Stimulated activated naive CD4-positive, alpha-beta T cell (primary cell): ENCODE measurements at places on chromosomes 2 and 18.

GRCh38 chr2:225670111-225670974 is 270.8 kb downstream of the NYAP2 start:
- DNase-seq: no peak

DNA sequence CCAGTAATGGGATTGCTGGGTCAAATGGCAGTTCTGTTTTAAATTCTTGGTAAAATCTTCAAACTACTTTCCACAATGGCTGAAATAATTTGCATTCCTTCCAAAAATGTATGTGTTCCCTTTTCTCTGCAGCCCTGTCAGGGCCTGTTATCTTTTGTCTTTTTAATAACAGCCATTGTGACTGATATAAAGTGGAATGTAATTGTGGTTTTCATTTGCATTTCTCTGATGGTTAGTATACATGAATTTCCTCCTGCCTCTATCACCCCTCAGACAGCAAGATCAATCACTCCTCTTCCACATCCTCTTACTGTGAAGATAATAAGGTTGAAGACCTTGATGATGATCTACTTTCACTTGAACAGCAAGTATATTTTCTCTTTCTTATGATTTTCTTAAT is 304.8 kb upstream of the FSIP2 start:
- no peak for DNase-seq

GRCh38 chr2:122525336-122525735 is 769.9 kb downstream of the TSN start:
- no peak for DNase-seq

GRCh38 chr2:186641132-186641806 is 51.4 kb downstream of the ITGAV start:
- DNase-seq: no peak

GRCh38 chr2:188773075-188773474 is 201.1 kb upstream of the COL3A1 start:
- DNase-seq: no peak

DNA sequence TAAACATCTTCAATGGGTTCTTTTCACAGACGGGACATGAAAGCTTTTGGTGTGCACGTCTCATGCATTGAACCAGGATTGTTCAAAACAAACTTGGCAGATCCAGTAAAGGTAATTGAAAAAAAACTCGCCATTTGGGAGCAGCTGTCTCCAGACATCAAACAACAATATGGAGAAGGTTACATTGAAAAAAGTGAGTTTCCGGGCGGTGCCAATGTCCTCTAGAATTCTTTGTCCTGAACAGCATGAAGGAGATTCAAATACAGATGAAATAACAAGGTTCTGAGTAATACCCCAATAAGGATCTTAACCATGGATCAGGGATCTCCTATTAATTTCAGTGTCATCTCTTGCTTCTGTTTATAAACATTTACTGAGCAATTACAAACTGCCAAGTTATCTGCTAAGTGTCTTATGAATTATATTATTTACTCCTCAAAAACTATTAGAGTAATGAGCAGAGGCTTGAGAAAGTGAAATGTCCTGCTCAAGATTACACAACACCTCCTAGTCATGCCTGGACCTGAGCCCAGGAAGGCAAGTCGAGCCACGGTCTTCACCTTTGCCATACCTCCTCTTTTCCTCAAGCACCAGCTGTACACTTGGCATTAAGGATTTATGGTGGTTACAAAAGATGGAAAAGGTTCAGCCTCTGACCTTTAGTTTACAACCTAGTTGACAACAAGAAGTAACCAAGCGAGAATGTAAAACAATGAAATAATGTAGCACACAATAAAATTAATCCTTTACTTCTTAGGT is 22.6 kb downstream of the DHRS9 start:
- DNase-seq: no peak

DNA sequence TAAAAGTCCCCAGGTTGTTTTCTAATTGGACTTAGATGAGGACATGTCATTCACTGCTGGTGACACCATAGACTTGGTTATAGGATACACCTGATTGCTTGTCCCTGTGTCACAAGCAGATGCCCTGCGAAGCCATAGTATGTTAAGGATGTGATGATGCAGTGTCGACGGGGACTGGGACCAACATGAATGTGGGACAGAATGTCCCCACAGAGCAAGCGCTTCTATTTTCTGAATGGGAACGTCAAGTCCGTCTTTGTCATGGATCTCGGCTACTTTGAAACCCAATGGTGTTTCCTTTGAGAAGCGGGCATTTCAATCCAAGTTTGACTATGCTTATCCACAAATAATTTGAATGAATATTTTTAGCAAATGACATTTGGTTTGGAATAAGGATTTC is 2.1 kb downstream of the GCG start:
- DNase-seq: no peak

DNA sequence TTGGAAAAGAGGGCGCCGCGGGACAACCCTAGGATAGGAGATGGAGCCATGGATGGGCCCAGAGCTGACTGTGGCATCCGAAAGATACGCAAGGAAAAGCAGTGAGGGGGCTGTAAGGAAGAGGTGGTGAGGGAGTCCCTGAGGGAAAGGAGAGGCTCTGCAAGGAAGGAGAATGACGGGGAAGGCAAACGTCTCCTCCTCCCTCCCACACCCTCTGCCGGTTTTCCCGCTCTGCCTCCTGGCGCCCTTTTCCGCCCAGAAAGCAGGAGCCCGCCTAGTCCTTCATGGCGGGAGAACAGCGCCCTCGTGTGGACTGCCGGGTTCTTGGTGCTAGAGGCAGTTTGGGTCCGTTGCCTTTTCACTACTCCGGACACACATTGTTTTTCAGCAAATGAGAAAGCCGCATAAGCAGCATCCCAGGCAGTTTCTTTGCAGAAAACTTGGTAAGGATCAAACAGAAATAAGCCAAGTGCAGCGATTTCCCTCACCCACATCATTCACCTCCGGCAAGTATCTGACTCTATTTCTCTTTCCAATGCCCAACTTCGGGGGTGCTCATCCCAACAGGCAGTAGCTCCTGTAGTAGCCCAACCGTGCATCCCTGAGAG is 200.4 kb downstream of the INO80D start:
- DNase-seq: peak; percentile 27

- no peak for DNase-seq
Observed at GRCh38 chr2:65527451-65528240, 95.2 kb upstream of the SPRED2 start.

DNA sequence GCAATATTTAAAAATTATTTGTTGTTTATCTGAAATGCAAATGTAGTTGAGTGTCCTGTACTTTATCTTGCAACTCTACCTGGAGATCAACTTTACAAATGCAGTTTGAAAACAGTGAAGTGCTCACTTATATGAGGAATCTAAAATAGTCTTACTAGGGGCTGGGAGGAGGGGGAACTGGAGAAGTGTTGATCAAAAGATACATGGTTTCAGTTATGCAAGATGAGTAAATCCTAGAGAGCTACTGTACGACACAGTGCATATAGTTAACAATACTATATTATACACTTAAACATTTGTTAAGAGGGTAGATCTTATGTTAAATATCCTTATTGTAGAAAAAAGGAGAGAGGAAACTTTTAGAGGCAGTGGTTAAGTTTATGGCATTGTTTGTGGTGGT is 241.9 kb downstream of the BCL11A start:
- DNase-seq: no peak

DNA sequence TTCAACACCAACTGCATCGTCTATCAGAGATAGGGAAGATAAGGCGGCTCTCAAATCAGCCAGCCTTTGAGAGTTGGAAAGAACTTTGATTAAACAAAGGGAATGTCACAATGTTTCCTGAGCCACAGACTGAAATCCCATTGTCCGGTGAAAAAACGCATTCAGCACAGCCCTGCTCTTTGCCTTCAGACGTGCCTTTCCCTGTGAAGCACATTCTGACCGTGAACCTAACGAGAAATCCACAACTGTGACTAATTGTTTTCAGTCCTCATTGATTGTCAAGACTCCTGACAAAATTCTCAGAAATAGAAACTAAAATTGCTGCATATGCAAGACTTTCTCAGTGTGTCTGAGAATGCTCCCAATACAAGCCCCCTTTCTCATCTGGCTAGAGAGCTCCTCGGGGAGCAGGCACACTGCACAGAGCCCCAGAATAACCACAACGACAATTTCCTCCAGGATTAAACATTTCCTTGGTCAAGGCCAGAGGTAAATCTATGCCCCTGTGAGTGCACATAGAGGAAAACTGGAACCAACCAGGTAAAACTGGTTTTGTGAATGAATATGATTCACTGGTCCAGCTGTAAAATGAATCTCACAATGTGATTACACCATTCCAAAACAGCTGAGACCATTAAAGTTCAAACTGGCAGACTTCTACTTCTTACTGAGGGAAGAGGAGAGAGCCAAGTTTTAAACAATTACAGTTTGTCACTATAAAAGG is 561.9 kb upstream of the ID2 start:
- DNase-seq: no peak

DNA sequence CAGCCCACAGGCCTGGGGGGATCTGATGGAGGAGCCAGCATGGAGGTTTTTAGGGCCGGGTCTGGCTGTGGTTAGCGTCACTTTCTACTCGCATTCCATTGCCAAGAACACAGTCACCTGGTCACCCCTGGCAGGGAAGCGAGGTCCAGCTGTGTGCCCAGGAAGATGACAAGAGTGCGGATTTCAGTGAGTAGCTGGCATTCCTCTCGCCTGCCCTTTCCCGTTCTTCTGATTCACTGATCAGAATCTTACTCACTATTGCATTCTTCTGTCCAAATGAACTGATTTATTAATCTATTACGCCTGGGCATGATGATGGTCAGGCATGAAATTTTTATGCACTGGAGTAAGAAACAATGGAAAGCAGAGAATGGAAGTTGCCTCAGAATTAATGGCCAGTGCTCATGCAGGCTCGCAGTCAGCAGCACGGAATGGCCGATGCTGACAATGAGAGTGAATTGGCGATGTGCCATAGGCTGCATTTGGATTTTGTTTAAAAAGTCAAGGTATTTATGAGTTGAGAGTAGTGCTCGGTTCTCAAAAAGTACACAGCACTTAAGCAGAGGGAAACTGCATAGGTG is 76.4 kb upstream of the MGAT5 start:
- DNase-seq: no peak

DNA sequence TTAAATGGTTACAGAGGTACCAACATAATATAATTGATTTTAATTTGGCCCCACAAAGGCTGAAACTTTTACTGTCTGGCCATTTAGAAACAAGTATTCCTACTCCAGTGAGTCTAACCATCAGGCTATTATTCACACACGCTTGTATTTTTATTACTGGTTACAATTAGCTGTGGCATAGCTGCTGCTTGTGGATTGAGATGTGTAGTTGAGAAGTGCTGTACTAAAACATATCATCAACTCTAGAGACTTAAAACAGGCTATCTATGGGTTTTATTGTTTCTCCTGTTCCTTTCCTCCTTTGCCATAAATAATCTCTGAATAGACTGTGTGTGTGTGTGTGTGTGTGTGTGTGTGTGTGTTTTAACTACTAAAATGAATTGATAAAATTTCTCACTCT is 530.2 kb downstream of the CCDC85A start:
- DNase-seq: no peak

DNA sequence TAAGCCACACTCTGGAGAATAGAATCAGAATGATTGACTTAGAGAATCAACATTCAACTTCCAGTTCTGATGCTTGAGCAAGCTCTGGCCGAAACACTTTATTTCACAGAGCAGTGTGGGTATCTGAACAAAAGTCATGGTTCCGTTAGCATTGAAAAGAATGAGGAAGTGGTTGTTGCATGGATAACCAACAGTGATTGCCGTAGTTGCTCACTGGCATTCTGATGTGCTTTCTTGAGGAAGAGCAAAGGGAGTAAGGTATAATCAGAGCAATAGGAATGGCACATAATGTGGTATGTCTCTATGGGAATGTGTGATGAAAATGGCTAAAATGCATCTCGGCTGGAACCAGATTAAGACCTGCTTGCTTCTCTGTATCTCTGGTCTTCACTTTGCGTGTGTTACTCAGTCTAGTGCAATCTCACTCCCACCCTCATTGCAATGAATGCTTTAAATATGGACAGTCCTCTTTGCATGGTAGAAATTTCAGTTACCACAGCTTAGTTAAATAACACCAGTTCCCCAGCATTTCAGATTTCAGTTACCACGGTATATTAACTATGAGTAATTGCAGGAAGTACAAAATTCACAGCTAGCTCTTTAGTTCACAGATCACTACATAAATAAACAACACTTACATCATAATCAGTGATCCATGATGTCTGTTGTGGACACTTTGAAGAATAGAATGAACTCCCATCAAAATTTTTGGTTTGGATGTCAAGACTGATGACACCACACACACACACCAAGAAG is 7.8 kb upstream of the RAB12 start:
- DNase-seq: no peak

DNA sequence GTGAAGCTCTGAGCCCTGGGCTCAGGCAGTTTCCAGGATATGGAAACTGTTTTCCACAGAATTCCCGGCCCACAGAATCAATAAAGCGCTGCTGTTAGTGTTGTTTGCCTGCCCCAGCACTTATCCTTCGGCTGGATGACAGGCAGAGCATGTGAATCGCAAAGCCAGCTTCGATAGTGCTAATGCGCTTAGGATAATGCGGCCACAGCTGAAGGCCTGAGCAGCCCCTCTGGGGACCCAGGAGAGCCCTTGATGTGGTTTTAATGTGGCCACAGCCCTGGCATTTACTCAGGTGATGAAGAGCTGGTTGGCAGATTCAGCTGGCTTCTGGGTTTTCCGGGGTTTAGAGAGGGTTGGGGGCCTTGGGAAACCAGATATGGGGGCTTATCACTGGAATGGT is 23.7 kb downstream of the PCARE start:
- no peak for DNase-seq

DNA sequence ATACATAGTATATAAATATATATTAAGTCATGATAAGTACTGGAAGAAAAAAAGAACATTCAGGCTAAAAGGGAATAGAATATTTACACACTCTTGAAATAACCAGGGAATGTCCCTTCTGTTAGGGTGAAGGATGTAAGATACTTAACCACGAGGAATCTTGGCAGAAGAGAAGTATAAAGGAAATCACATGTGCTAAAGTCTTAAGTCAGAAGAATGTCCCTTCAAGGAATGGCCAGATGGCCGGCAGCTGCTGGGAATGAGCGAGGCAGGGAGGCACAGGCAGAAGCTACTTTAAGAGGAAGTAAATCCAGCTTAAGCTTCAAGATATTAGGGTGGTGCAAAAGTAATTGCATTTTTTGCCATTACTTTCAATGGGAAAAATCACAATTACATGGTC is 5.5 kb downstream of the CCDC102B start:
- no peak for DNase-seq

DNA sequence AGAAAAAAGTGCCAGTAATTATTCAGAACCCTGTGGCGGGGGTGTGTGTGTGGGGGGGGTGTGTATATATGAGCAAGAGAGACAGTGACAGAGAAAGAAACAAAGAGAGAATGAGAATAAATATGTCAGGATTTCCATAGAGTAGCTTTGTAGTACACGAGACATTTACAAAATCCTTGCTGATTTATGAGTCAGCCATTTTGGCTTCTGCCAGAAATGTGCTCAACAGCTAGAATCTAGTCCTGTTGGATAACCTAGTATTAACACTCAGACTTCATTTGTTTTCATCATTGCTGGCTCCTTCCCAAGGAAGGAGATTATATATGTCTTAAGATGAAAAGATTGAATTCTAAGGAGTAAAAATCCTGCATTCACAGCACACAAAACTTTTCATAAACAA is 140.5 kb upstream of the HNRNPA3 start:
- DNase-seq: no peak
